ENCODE measurements at places on chromosomes 6 and 20.

GRCh38 chr6:142699391-142699790, 245.6 kb downstream of the HIVEP2 start:
- no peak for DNase-seq

GRCh38 chr6:42017021-42017643, 33.2 kb upstream of the TAF8 start:
- DNase-seq: no peak

- no peak for DNase-seq
Measured at GRCh38 chr6:118501099-118501498, 47.0 kb upstream of the PLN start.

DNA sequence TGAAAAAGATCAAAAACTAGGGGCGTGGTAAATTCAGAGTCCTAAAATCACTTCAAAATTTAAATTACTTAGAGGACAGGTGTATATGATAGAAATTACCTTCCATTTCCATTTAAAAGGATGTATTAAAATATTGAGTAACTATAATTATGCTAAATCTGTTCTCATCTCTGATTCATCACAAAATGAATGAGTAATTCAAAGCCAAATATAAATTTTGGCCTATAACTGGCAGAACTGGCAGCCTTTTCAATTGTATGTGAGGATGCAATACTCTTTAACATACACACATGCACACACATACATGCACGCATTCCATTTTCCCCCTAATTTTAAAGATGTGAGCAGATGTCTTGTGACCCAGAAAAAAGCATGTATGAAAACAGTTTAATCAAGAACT, 194.6 kb downstream of the EPM2A start:
- DNase-seq: no peak
